ENCODE measurements at places on chromosomes 7 and 10.

DNA sequence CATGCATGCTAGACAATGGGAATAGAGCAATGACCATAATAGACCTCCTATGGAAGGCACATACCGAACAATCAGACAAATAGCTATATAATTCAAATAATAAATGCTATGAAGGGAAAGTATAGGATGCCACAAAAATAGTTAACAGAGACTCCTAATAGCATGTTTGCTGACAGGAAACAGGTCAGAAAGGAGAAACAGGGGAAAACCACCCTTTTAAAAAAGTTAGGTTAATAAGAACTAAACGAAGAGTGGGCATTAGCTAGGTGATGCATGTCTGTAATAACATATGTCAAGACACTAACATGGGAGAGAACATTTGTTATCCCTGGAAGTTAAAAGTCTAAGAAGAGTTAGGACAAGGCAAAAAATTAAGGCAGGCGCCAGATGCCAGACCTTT is 58.9 kb downstream of the ABI1 start:
- no peak for DNase-seq

GRCh38 chr7:1844336-1844950 is 174.4 kb downstream of the ELFN1 start:
- DNase-seq: no peak

DNA sequence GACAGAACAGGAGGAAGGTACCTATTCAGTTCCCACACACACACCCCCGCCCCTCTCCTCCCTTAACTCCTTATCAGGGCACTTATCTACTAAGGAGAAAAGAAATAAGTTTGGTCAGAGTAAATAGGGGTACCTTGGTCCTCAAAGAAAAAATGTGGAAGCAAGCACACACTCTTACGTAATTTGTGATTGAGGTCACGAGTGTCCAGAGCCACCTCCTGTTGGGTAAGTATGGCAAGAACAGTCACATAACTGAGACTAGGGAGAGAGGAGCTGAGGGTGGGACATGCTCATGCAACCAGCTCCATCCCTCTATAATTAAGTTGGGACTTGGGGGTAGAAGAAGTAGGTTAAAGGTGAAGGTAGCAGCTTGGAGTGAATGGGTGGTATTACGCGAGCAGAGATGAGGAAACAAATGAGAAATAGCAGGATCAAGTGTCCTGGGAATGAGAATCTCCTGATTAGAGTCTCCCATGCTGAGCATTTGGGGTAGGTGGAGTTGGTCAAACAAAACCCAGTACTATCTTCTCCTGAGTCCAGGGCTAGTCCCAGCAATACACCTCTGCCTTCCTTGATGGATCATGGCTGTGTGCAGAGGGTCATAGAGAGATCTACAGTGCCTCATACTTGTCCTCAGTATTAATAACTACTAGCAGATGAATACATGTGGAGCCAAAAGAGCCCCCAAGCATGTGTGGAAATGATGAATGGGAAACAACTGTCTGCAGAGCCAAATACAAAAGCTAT is 77.1 kb downstream of the GSAP start:
- no peak for DNase-seq

- DNase-seq: peak; percentile 31
Measured at GRCh38 chr7:13240349-13240748, 552.9 kb downstream of the ARL4A start.

GRCh38 chr7:140517546-140518369 is 38.5 kb upstream of the MKRN1 start:
- DNase-seq: peak; percentile 97

DNA sequence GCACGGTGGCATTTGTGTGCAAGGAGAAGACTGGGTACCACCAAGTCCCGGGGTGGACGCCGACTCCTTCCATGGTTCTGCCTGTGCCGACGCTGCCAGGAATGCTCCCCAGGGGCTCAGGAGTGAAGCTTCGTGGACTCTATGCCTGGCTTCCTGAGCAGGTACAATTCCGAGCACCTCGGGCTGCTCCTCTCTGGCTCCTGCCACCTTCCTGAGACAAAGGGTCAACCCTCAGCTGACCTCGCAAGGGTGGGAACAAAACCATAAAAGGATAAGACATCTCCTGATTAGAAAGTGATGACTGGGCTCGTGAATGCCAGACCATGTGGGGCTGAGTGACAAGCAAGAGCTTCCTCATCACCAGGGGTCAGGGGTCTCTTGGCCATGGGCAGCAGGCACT is 31.8 kb downstream of the CALML3 start:
- DNase-seq: no peak

DNA sequence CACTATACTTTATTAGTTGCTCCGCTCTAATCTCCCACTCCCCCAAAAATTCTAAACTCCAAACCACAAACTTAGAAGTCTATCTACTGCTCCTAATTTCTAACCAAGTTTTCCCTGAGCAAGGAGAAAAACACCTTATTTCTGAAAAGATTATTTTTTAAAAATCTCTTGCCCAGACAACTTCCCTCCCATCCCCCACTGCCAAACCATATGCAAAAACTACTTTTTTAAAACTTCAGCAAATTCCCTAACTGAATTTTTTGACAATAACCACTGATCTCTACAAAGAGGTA is 1.9 kb downstream of the UBE2H start:
- DNase-seq: no peak

DNA sequence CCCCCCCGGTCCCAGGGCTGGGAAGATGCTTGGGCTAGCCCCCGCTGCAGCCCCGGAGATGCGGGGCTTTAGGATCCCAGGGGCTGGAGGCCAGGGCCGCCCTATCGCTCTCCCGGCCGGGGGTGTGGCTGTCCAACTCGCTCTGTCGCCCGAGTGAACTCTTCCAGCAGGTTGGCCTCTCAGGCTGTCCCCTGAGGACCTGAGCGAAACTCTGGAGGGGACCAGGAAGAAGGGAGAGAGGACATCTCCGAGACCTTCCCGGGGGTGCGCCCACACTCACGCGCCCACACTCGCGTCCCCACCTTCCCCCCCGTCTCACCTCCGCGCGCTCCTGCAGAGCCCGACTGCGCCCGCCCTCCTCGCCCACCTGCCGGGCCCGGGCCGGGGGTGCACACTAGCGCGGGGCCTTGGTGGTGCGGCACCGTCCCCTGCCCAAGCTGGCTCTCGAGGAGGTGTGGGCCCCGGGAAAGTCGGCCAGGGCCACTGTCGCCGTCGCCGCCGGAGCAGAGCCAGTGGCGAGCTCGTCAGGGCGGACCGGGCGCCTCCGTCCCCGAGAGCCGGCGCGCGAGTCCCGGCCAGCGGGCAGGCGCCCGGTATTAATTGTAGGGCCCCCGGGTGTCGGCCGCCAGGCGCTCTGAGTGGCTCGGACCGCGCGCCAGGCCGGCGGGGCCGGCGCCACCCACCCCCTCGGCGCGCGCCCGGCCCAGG is 101.7 kb upstream of the SVIL start:
- DNase-seq: peak; percentile 68

DNA sequence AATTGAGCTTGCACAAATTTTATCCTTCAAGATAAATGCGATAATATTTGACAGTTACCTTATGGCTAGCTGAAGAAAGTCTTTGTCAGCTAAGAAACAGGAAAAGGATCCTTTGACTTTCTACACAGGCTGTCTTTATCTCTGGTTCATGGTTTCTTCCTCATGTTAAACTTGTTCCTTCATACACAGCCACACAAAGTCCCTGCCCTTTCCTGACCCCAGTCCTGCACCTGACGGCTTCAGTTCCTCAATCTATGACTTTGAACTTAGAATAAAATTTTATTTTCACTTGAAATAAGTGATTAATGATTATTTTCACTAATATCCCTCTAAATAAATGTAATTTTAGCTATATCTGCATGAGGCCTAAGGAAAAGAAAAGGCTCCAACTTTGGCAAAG is 77.8 kb upstream of the PRSS1 start:
- DNase-seq: no peak

- DNase-seq: peak; percentile 68
Measured at GRCh38 chr10:114694752-114695151, 36.7 kb upstream of the ABLIM1 start.

DNA sequence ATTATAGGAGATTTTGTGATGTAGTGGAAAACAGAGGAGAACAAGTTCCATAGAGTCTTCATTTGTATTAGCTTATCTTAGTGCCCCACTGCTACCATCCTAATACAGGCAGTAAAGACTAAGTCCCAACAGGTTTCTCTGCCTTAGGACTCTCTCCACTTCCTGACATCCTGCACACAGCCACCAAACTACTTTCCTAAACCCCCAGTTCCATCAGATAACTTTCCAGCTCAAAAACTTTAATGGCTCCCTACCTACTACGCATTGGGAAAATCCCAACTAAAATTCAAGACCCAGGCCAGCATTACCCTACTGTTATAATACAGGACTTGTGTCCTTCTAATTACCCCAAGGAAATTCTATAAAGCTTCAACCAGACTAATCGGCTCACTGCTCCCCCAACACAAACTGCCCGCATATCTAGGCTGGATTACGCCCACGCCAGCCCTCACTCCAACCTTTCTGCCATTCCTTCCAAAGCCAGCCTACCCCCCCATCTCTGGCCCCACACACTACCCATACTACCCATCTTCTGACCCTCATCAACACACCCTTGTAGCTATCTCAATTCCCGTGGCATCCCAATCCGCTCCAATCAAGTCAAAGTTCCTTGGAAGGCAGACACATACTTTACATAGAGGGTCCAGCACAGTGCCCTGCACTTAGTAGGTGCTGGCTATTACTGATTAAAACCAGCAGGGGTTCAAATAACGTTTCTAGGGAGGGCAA is 1.4 kb downstream of the IDE start:
- DNase-seq: no peak

- no peak for DNase-seq
Measured at GRCh38 chr7:79352323-79352722, 101.1 kb downstream of the MAGI2 start.

GRCh38 chr10:43748560-43748959 is 99.9 kb upstream of the ZNF32 start:
- DNase-seq: no peak

DNA sequence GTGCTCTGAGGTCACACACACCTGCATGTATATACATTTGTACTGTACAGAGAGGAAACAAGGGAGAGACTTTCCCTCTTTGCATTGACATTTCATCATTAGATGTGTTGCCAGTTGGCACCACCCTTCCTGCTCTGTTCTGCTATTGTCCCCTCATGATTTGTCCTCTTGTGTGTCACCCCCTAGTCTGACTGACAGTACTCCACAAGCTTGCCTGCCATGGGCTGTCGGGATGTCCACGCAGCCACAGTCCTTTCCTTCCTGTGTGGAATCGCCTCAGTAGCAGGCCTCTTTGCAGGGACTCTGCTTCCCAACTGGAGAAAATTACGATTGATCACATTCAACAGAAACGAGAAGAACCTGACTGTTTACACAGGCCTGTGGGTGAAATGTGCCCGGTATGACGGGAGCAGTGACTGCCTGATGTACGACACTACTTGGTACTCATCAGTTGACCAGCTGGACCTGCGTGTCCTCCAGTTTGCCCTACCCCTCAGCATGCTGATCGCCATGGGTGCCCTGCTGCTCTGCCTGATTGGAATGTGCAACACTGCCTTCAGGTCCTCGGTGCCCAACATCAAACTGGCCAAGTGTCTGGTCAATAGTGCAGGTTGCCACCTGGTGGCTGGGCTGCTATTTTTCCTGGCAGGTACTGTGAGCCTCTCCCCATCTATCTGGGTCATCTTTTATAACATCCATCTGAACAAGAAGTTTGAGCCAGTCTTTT is 9.4 kb downstream of the CLDN12 start:
- peak; percentile 54 for DNase-seq

DNA sequence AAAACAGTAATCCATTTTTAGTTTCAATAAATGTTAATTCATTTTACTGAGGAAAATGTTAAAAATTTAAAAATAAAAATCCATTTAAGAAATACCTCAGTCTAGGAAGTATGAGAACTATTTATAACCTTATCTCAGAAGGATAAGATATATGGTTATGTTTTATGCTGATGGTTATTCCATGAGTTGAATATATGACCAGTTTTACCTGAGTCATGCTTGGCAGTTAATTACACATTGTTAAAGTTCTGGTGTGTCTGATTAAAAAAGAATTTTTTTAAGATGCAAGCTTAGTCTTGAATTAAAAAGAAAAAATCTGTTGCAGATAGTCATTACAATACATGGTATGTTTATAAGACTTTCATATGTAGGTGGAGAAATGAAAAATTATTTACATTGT is 191.7 kb downstream of the ARL4A start:
- no peak for DNase-seq

DNA sequence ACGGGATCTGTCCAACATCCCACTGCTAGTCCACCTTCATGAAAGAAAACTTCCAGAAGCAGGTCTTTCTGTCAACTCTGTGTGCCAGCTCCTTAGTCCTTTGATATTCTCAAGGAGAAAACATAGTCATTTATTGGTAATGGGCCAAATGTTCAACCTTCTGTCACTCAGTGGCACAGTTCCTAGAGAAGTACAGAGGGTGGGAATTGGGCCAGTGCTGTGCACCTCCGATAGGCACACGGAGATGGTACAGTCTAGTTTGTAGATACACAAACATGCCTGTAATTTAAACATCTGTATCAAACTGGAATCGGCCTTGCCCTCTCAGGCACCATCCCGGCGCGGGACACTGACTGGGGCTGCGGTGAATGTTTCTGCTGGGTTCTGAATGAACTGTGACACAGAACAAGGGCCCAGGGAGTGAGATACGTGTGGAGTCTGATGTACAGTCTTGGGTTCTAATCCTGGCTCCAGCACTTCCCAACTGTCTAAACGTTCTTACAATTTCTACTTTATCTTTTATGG is 213.9 kb upstream of the SHH start:
- DNase-seq: no peak

Measured in H9 (cell line).